ENCODE measurements at places on chromosomes 3 and 15.
A peak's percentile ranks its signal among the peaks of the same experiment; 100 is the strongest.

GRCh38 chr3:32847528-32847927 lies 29.7 kb downstream of the TRIM71 start:
- DNase-seq, result no peak

- DNase-seq, result no peak
Measured at GRCh38 chr15:78110096-78110495, 17.7 kb downstream of the SH2D7 start.

DNA sequence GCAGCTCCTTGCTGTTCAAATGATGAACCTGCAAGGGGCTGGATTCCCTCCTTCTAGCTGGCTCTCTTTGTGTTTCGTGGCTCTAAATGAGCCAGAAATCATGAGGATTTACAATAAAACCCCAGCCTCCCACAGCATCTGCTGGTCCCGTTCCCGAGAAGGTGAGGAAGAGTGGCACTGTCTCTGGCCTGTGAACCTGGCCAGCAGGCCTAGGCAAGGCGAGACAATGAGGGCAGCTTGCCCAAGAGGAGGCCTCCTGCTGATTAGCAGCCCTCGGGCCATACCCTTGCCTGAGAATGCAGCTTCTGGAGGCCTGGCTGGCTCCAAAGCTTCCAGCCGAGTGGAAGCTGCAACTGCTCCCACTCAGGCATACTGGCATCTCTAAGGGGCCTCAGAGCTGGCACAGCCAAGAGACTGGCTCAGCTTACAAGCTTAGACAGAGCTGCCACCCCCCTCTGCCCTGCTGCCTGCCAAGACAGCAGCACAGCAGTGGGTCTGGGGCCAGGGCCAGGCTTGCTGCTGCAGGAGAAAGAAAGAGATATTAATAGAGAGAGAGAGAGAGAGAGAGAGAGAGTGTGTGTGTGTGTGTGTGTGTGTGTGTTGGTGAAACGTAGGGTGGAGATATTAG lies 76.5 kb downstream of the HMG20A start:
- DNase-seq, result no peak

DNA sequence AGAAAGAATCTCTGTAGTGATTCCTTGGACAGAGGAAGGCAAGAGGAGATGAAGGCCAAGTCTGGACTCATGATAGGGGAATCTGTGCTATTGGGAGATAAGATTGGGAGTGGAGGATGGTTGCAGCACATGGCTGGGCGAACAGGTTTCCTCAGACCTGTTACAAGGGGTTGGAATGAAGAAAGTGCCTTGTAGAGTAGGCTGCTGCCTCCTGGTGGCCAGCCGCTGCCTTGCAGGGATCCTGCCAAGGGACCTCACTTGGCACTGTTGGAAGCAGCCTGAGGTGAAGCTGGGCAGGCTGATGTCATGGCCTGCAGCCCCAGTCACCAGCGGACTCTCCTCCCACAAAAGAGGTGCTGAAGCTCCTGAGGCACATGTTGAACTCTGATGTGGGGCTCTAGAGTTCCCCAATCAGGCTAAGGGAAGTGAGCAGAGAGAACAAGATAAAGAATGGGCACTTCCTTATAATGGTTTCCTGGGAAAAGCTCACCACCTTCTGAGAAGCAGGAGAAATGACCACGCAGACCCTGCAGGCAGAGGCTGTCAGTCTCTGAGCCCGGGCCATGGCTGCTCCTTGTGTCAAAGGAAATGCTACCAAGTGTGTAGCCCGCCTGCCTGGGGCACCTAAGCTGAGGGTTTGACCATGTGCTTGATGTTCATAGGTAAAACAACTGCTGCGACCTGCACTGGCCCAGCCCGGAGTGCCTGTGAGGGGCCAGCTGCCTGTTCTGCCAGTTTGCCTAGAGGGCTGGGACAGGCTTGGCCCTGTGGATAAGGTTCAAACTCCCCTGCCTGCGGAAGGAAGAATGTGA lies 1.6 kb upstream of the TEX264 start:
- DNase-seq, result peak; percentile 70

GRCh38 chr15:50298340-50298739 lies 32.8 kb upstream of the HDC start:
- no peak for DNase-seq

DNA sequence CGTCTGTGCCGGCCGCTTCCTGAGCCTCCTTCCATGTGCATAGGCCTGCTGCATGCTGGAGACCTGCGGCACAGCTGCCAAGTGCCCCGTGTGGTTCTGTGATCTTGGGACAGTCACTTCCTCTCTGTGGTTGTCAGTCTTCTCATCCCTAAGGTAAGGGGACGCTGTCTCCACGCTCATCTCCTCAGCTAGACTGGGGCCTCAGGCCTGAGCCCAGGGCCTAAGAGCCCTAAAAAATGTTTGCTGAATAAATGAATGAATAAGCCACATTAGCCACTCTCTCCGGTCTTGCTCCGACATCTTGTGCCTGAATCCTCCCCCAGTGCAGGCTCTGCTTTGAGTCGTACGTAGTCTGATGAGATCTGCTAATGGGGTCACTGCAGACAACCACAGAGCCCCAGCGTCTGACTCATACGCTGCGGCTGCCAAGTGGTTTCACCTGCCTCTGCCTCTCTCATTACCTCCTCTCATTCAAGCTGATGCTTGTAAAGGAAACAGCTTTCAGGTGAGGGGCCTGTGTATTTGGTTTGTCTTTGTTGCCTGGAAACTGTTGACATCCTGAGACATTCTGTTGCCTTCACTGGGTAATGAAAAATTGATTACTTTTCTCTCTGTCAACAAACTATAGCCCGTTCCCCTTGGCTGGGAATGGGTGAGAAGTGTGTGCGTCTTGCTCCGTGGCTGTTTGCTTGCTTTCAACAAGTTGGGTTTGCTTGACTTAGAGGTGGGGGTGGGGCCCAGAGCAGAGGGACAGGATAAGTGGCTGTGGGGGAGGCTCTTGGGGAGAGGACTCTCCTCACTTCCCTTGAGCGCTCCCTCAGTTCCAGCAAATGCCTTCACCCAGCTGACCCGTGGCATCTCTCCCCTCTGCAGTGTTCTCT lies 15.9 kb downstream of the RPLP1 start:
- DNase-seq, result peak; percentile 78

- DNase-seq, result no peak
Measured at GRCh38 chr15:57640930-57641682, 49.4 kb downstream of the MYZAP start.

DNA sequence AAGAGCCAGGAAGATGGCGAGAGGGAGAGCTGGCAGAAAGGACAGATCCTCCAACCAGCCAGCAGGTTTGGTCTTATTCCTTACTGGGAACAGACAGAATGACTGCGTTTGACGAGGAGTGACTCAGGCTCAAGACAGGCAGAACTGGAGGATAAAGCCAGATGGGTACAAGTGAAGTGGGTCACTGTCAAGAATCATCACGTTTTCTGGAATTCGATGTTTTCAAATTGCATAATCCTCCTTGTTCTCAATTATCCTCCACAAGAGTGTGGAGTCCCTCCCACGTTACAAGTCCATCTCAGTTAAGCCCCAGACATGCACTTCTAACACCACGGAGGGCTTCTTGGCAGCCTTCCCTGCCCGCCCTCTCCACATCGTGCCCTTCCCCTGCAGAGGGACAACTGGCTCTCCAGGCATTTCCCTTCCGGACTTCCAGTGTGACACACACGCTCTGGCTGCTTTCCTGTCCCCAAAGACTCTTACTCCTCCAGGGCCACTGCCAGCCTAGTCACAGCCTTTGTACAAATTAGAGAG lies 183.1 kb downstream of the CHST2 start:
- DNase-seq, result no peak

DNA sequence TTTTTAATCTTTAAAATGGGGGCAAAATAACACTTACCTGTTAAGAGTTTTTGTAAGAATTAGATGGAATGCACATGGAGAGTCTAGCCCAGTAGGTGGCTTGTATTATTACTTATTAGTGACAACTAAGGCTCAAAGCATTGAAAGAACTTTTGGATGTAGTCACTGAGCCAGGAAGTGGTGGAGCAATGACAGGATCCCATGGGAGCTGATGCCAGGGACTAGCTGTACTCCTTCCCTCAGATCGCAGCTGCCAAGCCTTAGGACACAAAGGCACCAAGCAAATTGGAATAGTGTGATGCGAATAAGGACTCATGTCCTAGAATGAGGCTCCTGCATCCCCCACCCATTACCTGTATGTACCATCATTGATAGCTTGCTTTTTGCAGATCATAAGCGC lies 370.4 kb upstream of the RGMA start:
- DNase-seq, result no peak

- no peak for DNase-seq
Measured at GRCh38 chr3:42289026-42289425, 23.0 kb upstream of the CCK start.

DNA sequence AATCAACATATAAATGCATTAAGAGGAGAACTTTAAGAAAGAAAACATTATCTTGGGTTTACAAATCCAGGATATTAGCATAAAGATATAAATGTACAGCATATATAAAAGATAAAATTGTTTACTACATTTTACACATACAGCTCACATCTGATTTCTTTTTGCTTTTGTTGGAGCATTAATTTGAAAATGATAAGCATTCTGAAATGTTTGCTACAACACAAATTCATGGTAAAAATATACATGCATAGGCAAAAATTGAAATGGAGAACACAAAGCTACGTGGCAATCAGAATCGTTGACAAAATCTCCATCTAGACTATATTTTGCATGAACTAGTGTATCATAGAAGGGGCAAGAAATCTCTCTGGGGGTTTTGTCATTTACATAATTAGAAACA lies 159.1 kb downstream of the TIGIT start:
- DNase-seq, result no peak

DNA sequence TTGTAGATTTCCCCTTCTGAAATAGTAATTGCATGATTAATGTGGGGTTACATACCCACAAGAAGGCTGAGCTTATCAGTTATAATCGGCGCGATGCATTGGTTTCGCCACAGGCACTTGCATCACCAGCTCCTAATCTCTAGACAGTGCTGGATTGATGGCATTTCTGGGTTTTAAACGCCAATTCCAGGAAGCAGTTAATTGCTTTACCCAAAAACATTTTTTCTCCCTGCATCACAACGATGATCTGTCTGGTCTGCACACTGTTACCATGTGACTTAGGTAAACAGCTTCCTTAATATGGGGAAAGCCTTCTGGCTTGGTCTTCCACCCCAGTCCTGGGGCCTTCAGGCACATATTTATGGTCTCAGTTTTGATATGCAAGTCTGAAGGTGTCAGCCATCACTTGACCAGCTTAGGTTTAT lies 70.0 kb upstream of the HEG1 start:
- DNase-seq, result no peak

DNA sequence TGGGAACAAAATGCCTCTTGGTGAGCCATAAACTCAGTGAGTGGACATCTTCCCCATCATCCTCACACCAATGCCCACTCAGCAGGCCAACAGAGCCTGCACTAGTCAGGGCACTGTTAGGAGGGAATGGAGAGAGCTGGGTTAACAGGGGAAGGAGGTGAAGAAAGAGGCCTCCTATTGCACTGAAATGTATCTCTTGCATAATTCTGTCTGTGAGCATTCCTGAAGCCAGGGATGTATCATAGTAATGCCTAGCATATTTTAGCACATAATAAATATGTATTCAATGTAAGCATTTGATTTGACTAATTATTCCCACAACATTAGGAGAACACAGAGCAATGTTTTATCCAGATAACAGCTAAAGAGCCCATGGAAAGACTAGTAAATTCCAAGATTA lies 81.2 kb downstream of the ANO10 start:
- no peak for DNase-seq

- no peak for DNase-seq
Measured at GRCh38 chr3:194612221-194612620, 21.0 kb downstream of the TMEM44 start.

Data from activated gamma-delta T cell treated with anti-CD3 and anti-CD28 coated beads, Interleukin-2, amount 50 U/mL, for 16 hours (primary cell).